ENCODE measurements at places on chromosomes 16 and 17. TPM values are rescaled to one million over a fixed set of nuclear protein-coding genes. Genes with fewer than 3 reads are reported as not detected.

- H3K36me3 ChIP-seq = peaks cover 19% of the 10 kb centered on the region
- H3K4me3 ChIP-seq = no peak overlapping the region
- H3K4me1 ChIP-seq = no peaks in the 10 kb centered on the region
- no peaks in the 10 kb centered on the region for H3K27me3 ChIP-seq
These were observed 79.4 kb downstream of the CCDC182 start for GRCh38 chr17:57665696-57666095.

GRCh38 chr16:4511441-4512082, 27.0 kb downstream of the CDIP1 start:
- no peaks in the 10 kb centered on the region for H3K4me1 ChIP-seq
- peaks cover 35% of the 10 kb centered on the region for H3K36me3 ChIP-seq
- no peak overlapping the region for H3K27ac ChIP-seq
- no peak overlapping the region for H3K4me3 ChIP-seq
- DNase-seq = peak; percentile 32

The MAF gene
- total RNA-seq = 0.47 TPM

- H3K4me3 ChIP-seq = no peak overlapping the region
- H3K4me1 ChIP-seq = peaks cover 7% of the 10 kb centered on the region
- DNase-seq = no peak
- H3K27me3 ChIP-seq = no peaks in the 10 kb centered on the region
- peaks cover 12% of the 10 kb centered on the region for H3K36me3 ChIP-seq
These were observed 42.3 kb downstream of the BPTF start for GRCh38 chr17:67867591-67867990.

- H3K4me1 ChIP-seq = no peaks in the 10 kb centered on the region
- H3K27ac ChIP-seq = no peak overlapping the region
- H3K4me3 ChIP-seq = no peak overlapping the region
- no peak for DNase-seq
These were observed 433.7 kb upstream of the RBFOX1 start for GRCh38 chr16:6898896-6899295.

The ABCA6 gene
- 34.5 TPM for total RNA-seq

The EXOC3L1 gene
- not detected for total RNA-seq

The KRTAP2-2 gene
- not detected for total RNA-seq

GRCh38 chr16:24686678-24687077, 42.8 kb upstream of the TNRC6A start:
- no peaks in the 10 kb centered on the region for H3K27me3 ChIP-seq
- peaks cover 5% of the 10 kb centered on the region for H3K4me1 ChIP-seq
- no peaks in the 10 kb centered on the region for H3K36me3 ChIP-seq
- no peak for DNase-seq
- H3K4me3 ChIP-seq = no peak overlapping the region

GRCh38 chr16:6345090-6345489, 987.6 kb upstream of the RBFOX1 start:
- no peaks in the 10 kb centered on the region for H3K4me1 ChIP-seq
- no peak overlapping the region for H3K4me3 ChIP-seq
- DNase-seq = no peak
- H3K27me3 ChIP-seq = no peaks in the 10 kb centered on the region
- H3K27ac ChIP-seq = no peak overlapping the region
- no peaks in the 10 kb centered on the region for H3K36me3 ChIP-seq

The ITGAX gene
- 1.2 TPM for total RNA-seq

The BRICD5 gene
- total RNA-seq = 5.2 TPM

DNA sequence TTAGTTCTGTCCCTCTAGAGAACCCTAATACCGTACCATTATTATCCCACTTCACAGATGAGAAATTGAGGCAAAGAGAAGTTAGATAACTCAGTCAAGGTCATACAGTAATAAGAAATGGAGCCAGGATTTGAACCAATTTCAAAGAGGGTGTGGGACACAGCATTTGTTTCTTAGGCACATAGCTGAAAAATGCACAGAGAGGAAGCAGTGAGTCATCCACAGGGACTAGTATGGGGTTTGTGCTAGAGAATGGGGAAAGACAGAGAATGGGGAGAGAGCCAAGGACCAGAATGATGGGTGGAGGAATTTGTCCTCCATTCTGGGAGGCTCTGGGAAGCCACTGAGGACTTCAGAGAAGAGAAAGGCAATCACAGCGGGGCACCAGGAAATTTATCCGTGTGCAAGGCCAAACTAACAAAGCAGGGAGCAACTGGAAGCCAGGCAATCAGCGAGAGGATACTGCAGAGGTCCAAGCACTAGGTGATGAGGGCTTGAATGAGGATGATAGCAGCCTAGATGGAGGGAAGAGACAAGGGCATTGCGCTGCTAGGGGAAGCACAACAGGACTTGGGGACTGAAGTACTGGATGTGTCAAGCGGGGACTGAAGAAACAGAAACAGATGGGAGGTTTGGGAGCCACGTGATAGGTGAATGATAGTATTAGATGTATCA, 78.1 kb upstream of the ZFHX3 start:
- H3K4me1 ChIP-seq = peaks cover 22% of the 10 kb centered on the region
- peak overlapping the region; percentile 7 for H3K4me3 ChIP-seq
- no peaks in the 10 kb centered on the region for H3K27me3 ChIP-seq
- no peaks in the 10 kb centered on the region for H3K36me3 ChIP-seq

DNA sequence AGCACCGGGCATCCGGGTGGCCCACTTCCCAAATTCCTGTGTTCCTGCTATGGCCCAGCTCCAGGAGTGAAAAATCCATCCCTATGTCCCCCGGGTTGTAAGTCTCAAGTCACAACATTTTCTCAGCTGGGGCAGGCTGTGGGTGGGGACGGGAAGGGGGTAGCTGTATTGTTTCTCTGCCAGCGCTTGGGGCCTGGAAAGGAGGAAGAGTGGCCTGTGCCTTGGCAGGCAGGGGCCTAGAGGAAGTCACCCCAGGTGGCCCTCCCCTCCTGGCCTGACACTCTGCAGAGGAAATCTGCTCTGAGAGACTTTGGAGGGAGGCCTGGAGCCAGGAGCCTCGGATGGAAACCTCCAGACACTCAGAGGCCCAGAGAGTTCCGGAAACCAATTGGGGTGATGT, 10.6 kb upstream of the SCN4A start:
- no peak overlapping the region for H3K4me3 ChIP-seq
- no peaks in the 10 kb centered on the region for H3K36me3 ChIP-seq
- peaks cover 9% of the 10 kb centered on the region for H3K4me1 ChIP-seq
- H3K27me3 ChIP-seq = no peaks in the 10 kb centered on the region

The IGSF6 gene
- total RNA-seq = not detected

- no peaks in the 10 kb centered on the region for H3K36me3 ChIP-seq
- DNase-seq = no peak
- H3K27me3 ChIP-seq = no peaks in the 10 kb centered on the region
- no peak overlapping the region for H3K27ac ChIP-seq
These were observed 43.4 kb downstream of the GNAO1 start for GRCh38 chr16:56234737-56235136.

DNA sequence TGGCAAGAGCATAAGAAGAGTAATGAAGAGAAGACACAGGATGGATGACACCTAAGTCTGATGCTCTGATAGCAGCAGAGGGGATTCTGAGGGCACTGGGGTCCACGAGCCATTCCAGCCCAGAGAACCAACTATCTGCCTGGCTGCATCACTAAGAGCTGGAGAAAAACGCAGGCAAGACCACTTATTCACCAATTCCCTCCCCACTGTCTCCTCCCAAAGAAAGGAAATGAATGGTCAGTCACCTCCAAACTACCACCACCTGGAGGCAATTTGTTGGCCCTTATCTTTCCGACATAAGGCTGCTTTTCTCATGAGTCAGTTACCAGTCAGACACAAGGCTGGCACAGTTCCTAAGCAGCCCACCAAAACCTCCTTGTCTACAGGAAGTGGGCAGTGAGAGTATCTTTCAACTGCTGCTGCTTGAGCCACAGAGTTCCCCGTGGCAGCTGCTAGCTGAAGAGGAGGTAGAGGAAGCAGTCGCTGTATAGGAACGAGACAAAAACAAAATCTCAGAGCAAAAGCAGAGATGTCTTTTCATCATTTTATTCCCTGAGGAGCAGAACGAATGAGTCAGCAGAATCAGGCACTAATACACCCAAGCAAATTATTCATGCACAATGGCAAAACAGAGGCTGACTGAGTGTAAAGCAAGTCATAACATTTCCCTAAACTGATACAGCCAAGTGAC, 111.1 kb downstream of the SMG6 start:
- peak overlapping the region; percentile 57 for H3K27ac ChIP-seq
- no peak overlapping the region for H3K4me3 ChIP-seq
- H3K27me3 ChIP-seq = no peaks in the 10 kb centered on the region
- peaks cover 37% of the 10 kb centered on the region for H3K4me1 ChIP-seq

- H3K27me3 ChIP-seq = no peaks in the 10 kb centered on the region
- H3K4me3 ChIP-seq = no peak overlapping the region
- H3K4me1 ChIP-seq = no peaks in the 10 kb centered on the region
- peaks cover 18% of the 10 kb centered on the region for H3K36me3 ChIP-seq
These were observed 12.0 kb downstream of the CORO7 start for GRCh38 chr16:4404247-4404966.

DNA sequence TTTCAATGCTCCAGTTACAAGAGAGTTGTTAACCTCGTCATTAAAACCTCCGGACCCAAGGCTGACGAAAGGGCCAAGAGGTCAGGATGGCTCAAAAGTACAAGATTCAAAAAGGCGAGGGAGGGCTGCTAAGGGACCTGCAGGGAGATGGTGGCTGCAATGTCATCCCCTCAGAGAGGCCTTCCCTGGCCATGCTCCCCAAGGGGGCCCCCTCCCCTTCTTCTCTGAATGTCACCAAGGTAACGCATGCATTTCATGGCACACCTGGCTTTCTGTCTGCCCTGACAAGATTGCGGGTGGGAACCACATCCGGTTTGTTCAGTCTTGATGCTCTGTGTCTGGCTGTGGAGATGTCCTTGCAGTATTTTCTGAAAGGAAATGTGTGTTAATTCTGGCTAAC, 89.9 kb downstream of the C16orf78 start:
- no peak overlapping the region for H3K4me3 ChIP-seq
- no peaks in the 10 kb centered on the region for H3K4me1 ChIP-seq
- H3K27ac ChIP-seq = no peak overlapping the region
- no peak for DNase-seq

The HEXD gene
- 16.2 TPM for total RNA-seq

Data from MCF 10A (cell line).